ENCODE measurements at places on chromosomes 1 and 21. TPM values are rescaled to one million over a fixed set of nuclear protein-coding genes. Genes with fewer than 3 reads are reported as not detected.

Gene GPR3
- total RNA-seq, result 1.3 TPM

Gene FAM3B
- total RNA-seq, result 1.8 TPM

Gene AADACL3
- 0.31 TPM for total RNA-seq

DNA sequence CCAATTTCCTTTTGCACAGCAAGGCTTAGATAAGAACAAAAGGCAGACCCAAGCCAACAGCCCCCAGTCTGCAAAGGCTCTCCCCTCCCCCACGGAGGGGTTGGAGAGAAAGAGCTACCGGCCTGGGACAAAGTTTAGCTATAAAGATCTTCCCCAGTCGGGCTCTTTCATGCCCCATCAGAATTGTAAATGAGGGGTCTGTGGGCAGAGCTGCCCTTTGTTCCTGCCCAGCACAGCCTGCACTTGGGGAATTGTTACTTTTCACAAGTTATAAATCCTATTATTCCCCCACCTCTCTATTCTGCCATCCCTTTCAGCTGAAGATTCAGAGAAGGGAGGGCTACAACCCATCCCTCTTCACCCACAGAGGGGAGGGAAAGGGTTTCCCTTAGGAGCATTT is 3.5 kb downstream of the MYCL start:
- DNase-seq, result no peak

DNA sequence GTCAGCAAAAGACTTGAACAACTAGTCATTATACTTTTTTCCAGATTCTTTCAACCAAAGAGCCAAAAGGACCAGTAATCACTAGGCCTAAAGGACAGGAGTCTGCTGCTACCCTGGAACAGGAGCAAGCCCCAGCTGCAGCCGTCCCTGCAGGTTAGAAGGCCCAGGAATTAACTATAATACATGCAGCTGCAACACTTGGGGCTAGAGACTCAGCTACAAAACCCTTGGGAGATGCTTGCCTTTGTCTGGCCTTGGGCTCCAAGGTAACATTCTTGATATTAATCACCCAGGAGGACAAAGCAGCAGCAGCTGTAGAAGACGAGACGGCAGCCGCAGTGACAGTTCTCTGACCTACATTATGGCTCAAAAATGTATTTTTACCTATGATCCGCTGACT is 841.2 kb upstream of the ADGRL4 start:
- DNase-seq, result no peak

DNA sequence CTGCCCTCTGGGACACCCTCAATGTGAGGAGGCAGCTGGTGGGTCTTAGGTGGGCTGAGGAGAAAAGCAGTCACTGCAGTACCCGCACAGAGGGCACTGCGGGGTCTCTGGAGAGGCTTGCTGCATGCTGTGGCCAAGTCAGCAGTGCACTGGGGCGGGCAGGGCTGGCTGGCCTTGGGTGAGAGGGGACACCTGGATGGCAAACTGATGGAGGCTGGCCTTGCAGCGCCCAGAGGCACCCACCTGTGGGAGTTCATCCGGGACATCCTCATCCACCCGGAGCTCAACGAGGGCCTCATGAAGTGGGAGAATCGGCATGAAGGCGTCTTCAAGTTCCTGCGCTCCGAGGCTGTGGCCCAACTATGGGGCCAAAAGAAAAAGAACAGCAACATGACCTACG is 3.2 kb downstream of the ELF3 start:
- no peak for DNase-seq

Measured in omental fat pad (tissue), 4 donors.